ENCODE measurements at places on chromosomes 2 and 18.

GRCh38 chr2:235511187-235511661 lies 17.4 kb downstream of the AGAP1 start:
- no peaks in the 10 kb centered on the region for H3K4me1 ChIP-seq
- H3K4me3 ChIP-seq: no peak overlapping the region
- H3K27me3 ChIP-seq: no peaks in the 10 kb centered on the region
- DNase-seq: peak; percentile 70

- H3K4me1 ChIP-seq: peaks cover 4% of the 10 kb centered on the region
- H3K27me3 ChIP-seq: no peaks in the 10 kb centered on the region
- peaks cover 93% of the 10 kb centered on the region for H3K36me3 ChIP-seq
Observed at GRCh38 chr18:27954226-27954625, 222.7 kb downstream of the CDH2 start.

DNA sequence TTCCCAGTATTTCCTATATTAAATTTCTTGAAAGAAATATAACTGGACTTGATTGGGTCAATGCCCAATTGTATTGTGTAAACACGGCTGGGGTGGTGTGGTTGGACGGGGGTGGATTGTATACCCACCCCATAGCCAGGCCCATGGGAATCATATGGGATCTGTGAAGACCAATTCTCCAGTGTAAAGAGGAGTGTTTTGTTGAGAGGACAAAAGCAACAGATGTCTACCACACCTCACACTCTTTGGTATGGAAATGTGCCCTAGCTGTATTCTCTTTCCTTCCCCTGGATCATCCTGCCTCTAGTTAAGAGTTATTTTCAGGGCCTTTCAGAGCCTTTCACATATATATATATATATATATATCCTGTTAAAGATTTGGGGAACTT lies 57.5 kb upstream of the TGIF1 start:
- no peak overlapping the region for H3K27ac ChIP-seq
- H3K27me3 ChIP-seq: no peaks in the 10 kb centered on the region
- H3K4me1 ChIP-seq: no peaks in the 10 kb centered on the region
- no peaks in the 10 kb centered on the region for H3K36me3 ChIP-seq
- DNase-seq: no peak
- no peak overlapping the region for H3K4me3 ChIP-seq

DNA sequence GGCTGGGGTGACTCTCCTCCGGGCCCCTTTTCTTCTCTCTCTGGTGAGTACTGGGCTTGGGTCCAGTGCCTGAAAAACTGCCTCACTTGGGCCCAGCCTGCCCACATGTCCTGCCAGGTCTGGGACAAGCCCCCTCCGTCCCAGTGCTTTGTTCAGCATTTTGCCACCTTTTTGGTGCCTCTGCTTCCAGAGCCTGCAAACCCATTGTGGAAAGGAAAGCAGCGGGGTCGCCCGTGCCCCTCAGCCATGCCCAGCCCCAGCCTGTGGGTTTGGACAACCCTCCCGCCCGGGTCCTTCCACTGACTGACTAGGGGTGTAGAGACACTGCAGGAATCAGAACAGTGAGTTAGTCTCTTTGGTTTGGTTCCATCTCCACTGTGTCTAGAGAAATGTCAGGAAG lies 140.7 kb upstream of the ALKAL2 start:
- H3K4me3 ChIP-seq: no peak overlapping the region
- no peaks in the 10 kb centered on the region for H3K36me3 ChIP-seq
- no peaks in the 10 kb centered on the region for H3K27me3 ChIP-seq
- no peaks in the 10 kb centered on the region for H3K4me1 ChIP-seq
- DNase-seq: no peak

DNA sequence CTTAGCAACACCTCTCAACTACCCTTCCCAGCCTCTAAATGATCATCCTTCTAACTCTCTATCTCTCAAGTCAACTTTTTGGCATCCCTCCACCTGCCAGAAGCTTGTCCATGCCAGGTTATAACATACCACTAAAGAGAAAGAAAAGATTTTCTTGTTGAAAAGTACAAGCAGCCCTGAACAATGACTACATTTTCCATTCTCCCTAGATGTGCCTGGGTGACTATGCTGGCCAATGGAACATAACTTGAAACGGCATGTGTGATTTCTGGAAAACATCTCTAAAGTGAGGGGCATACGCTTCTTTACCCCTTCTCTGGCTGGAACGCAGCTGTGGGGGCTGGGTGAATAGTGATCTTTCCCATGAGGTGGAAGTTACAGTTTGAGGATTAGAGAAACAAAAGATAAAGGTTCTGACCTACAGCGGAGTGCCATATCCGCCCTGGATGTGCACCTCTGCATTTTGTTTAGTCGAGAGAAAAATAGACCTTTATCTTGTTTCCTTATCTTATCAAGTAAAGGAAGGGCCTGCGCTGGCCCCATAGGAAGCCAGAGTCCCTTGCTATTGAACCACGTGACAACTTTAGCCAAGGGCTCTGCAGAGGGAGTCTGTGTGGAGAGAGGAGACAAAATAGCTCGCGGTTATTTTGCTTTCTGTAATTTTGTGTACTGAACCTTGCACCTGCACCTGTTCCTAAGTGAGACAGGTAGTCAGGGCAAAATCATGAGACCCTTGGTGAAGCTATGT lies 436.8 kb downstream of the TGIF1 start:
- no peaks in the 10 kb centered on the region for H3K36me3 ChIP-seq
- no peak overlapping the region for H3K4me3 ChIP-seq
- DNase-seq: no peak
- H3K27ac ChIP-seq: no peak overlapping the region
- H3K4me1 ChIP-seq: peaks cover 2% of the 10 kb centered on the region

DNA sequence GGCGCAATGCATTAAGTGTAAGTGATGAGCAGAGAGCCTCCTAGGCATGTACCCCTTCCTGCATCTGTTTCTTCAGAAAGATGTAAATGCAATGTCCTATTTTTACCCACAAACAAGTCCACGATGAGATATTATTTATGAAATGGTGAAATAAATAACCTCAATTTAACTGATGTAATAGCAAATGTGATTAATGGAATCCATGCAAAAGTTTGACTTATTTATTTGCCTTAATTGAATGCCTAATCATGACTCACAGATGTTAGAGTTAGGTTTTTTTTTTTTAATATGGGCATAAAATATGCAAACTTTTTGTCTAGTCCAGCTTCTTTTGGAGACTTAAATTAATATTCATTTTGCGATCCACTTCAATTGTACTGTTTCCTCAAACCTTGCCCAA lies 67.7 kb upstream of the ITGA4 start:
- no peaks in the 10 kb centered on the region for H3K36me3 ChIP-seq
- no peak overlapping the region for H3K27ac ChIP-seq
- no peak for DNase-seq
- H3K27me3 ChIP-seq: no peaks in the 10 kb centered on the region
- no peak overlapping the region for H3K4me3 ChIP-seq

DNA sequence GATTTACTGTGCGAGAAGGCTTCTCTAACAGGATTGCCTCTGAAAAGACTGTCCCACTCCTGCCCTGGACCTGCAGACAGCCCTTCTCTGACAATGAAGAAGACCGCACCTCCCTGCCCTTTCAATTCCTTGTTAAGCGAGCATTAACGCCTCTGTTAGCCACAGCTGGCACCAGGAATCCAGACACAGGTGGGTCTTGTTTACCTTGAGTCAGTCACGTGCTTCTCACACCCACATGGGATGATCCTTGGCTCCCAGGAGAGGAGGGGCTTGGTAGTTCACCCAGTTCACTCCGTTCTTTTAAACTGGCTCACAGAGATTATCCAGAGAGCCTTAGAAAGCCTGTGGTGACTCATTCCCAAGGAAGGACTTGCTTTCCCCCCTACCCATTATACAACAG lies 410.5 kb upstream of the MEIS1 start:
- peak; percentile 93 for DNase-seq
- no peak overlapping the region for H3K27ac ChIP-seq
- H3K27me3 ChIP-seq: no peaks in the 10 kb centered on the region
- H3K36me3 ChIP-seq: no peaks in the 10 kb centered on the region
- no peak overlapping the region for H3K4me3 ChIP-seq

DNA sequence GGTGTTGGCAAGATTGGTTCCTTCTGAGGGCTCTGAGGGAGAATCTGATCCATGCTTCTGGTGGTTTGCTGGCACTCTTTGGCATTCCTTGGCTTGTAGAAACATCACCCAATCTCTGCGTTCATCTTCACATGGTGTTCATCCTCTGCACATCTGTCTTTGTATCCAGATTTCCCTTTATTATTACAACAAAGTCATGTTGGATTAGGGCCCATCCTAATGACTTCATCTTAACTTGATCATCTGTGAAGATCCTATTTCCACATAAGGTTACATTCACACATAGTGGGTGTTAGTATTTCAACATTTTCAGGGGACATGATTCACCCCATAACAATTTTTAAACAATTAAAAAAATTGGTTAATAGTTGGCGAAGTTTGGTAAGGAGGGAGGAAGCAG lies 177.4 kb upstream of the CWC22 start:
- H3K4me3 ChIP-seq: no peak overlapping the region
- H3K27me3 ChIP-seq: no peaks in the 10 kb centered on the region
- H3K4me1 ChIP-seq: no peaks in the 10 kb centered on the region
- DNase-seq: no peak
- no peaks in the 10 kb centered on the region for H3K36me3 ChIP-seq

DNA sequence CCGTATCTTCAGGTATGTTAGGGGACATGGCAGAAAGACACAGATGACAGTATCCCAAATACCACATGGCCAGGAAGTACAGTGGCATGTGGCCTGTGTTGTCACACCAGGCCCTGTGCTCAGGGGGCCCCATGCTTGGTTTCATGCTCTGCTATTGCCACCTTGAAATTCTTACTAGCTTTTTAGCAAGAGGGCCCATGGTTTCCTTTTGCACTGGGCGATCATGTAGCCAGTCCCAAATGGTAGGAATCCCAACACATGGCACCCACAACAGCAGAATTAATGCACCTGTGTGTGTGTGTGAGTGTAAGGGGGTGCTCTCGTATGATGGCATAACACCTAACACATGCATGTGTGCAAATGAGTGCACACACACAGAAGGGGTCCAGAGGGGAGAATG lies 39.2 kb downstream of the MYO7B start:
- no peaks in the 10 kb centered on the region for H3K4me1 ChIP-seq
- peak; percentile 20 for DNase-seq
- no peaks in the 10 kb centered on the region for H3K36me3 ChIP-seq
- no peak overlapping the region for H3K4me3 ChIP-seq
- no peak overlapping the region for H3K27ac ChIP-seq
- no peaks in the 10 kb centered on the region for H3K27me3 ChIP-seq

- no peak for DNase-seq
- H3K36me3 ChIP-seq: no peaks in the 10 kb centered on the region
- no peaks in the 10 kb centered on the region for H3K4me1 ChIP-seq
- H3K27me3 ChIP-seq: peaks cover 6% of the 10 kb centered on the region
- H3K4me3 ChIP-seq: no peak overlapping the region
- H3K27ac ChIP-seq: no peak overlapping the region
Observed at GRCh38 chr2:98796775-98797544, 66.0 kb upstream of the MGAT4A start.

GRCh38 chr2:207763303-207763917 lies 6.3 kb downstream of the FZD5 start:
- peak overlapping the region; percentile 95 for H3K4me3 ChIP-seq
- no peak overlapping the region for H3K27ac ChIP-seq
- H3K4me1 ChIP-seq: no peaks in the 10 kb centered on the region
- H3K36me3 ChIP-seq: peaks cover 97% of the 10 kb centered on the region
- DNase-seq: peak; percentile 41

DNA sequence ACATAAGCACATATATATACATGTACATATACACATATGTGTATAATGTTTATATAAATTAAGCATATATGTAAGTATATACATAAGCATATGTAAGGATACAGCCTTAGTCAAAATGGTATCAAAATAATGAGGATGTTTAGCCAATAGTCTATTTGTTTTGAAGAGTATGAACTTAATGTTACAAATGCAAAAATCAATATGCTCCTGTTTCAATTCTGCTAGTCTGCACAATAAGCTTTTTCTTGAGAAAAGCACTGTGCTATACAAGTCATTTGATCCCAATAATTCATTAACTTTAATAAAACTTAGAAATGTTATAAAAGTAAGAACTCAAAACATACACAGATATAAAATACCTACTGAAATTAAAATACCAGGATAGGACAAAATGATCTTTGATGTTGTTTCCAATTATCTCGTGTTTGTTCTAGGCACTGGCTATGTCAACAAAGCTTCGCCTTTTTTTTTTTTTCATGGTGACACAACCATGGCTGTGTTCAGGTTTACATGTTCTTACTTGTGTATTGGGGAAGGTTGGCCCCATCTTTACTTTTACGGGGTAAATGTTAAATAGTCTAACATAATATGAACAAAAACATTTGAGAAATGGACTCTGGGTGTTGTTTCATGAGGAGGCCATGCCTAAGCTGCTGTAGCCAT lies 271.1 kb upstream of the CDH19 start:
- H3K4me3 ChIP-seq: no peak overlapping the region
- H3K27ac ChIP-seq: no peak overlapping the region
- DNase-seq: no peak
- H3K36me3 ChIP-seq: no peaks in the 10 kb centered on the region

- no peaks in the 10 kb centered on the region for H3K36me3 ChIP-seq
- H3K27ac ChIP-seq: no peak overlapping the region
- peaks cover 17% of the 10 kb centered on the region for H3K4me1 ChIP-seq
- H3K4me3 ChIP-seq: no peak overlapping the region
- no peak for DNase-seq
Observed at GRCh38 chr2:60413814-60414168, 139.7 kb downstream of the BCL11A start.

- DNase-seq: peak; percentile 7
- no peaks in the 10 kb centered on the region for H3K4me1 ChIP-seq
- H3K27ac ChIP-seq: no peak overlapping the region
- peaks cover 15% of the 10 kb centered on the region for H3K27me3 ChIP-seq
- H3K4me3 ChIP-seq: peak overlapping the region; percentile 84
Observed at GRCh38 chr18:79949697-79950487, 1.6 kb downstream of the SLC66A2 start.

- peaks cover 74% of the 10 kb centered on the region for H3K27me3 ChIP-seq
- no peak overlapping the region for H3K27ac ChIP-seq
- no peaks in the 10 kb centered on the region for H3K36me3 ChIP-seq
- H3K4me3 ChIP-seq: no peak overlapping the region
- H3K4me1 ChIP-seq: no peaks in the 10 kb centered on the region
Observed at GRCh38 chr2:236237468-236238190, 26.6 kb downstream of the ASB18 start.

GRCh38 chr2:197217541-197217940 lies 93.0 kb downstream of the ANKRD44 start:
- H3K27me3 ChIP-seq: no peaks in the 10 kb centered on the region
- H3K27ac ChIP-seq: no peak overlapping the region
- H3K4me1 ChIP-seq: no peaks in the 10 kb centered on the region
- H3K36me3 ChIP-seq: no peaks in the 10 kb centered on the region
- DNase-seq: no peak

DNA sequence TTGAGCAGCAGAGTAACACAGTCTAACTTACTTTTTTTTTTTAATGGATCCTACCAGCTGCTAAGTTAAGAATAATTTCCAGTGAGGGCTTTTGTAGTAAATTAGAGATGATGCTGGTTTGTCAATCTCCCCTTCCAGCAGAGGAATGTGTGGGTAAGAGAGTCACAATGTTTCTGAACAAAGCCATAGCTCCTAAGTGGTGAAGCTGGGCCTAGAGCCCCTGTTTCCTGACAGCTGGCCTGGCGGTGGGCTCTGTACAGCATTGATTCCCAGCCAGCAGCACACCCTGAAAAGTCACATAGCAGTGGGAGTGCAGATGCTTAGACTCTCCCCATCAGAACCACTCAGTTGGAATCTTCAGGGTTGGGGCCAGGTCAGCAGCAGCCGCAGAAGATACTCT lies 24.4 kb downstream of the CAPG start:
- peaks cover 24% of the 10 kb centered on the region for H3K36me3 ChIP-seq
- no peak overlapping the region for H3K4me3 ChIP-seq
- peaks cover 3% of the 10 kb centered on the region for H3K4me1 ChIP-seq
- no peaks in the 10 kb centered on the region for H3K27me3 ChIP-seq

GRCh38 chr2:18368008-18368407 lies 192.4 kb downstream of the RDH14 start:
- H3K4me3 ChIP-seq: no peak overlapping the region
- no peaks in the 10 kb centered on the region for H3K4me1 ChIP-seq
- no peak for DNase-seq
- H3K27ac ChIP-seq: no peak overlapping the region

Measured in endodermal cell (in vitro differentiated cells).